Kidney (tissue), 22 donors: ENCODE measurements at places on chromosomes 5 and 9. TPM values are rescaled to one million over a fixed set of nuclear protein-coding genes. Genes with fewer than 3 reads are reported as not detected.
A peak's percentile ranks its signal among the peaks of the same experiment; 100 is the strongest.

GRCh38 chr5:170523142-170523551, 19.3 kb downstream of the KCNIP1 start:
- no peaks in the 10 kb centered on the region for H3K4me1 ChIP-seq
- no peak for DNase-seq
- H3K4me3 ChIP-seq: no peak overlapping the region
- no peak overlapping the region for H3K27ac ChIP-seq
- H3K36me3 ChIP-seq: no peaks in the 10 kb centered on the region

- no peaks in the 10 kb centered on the region for H3K4me1 ChIP-seq
- no peak overlapping the region for H3K27ac ChIP-seq
- no peak overlapping the region for H3K4me3 ChIP-seq
- H3K27me3 ChIP-seq: no peaks in the 10 kb centered on the region
- no peaks in the 10 kb centered on the region for H3K36me3 ChIP-seq
Observed at GRCh38 chr9:73437758-73438157, 286.1 kb downstream of the ANXA1 start.

- H3K27ac ChIP-seq: no peak overlapping the region
- H3K36me3 ChIP-seq: no peaks in the 10 kb centered on the region
- no peak for DNase-seq
- no peak overlapping the region for H3K4me3 ChIP-seq
Observed at GRCh38 chr5:123651234-123651633, 139.3 kb downstream of the CSNK1G3 start.

DNA sequence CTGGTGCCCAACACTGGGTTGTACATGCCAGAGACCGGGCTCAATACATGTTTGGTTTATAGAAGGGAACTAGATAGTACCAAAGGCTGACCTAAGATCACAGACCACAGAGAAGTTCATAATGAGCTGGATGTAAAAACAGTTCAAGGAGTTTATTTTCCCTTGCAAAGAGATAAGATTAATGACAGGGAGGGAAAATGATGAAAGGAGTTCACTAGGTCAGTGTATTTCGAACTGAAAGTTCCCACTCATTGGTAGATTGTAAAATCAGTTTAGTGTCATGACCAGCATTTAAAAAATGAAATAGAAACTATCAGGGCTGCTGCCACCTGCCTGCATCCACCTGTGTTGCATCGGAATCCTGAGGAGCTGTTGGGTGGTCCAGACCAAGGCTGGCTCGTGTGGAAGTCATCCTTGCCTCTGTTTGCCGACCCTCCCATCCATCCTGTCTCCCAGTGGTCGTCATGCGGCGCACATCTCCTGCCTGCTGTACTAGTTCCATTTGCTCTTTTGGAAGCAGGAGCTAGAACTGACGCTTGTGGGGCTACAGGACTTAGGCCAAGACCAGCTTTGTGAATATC, 21.1 kb downstream of the TBC1D2 start:
- no peak for DNase-seq
- H3K27me3 ChIP-seq: no peaks in the 10 kb centered on the region
- no peak overlapping the region for H3K4me3 ChIP-seq
- H3K4me1 ChIP-seq: no peaks in the 10 kb centered on the region
- no peak overlapping the region for H3K27ac ChIP-seq

The FOXI1 gene
- total RNA-seq: 5.1 TPM

The LIX1 gene
- 33.4 TPM for total RNA-seq

DNA sequence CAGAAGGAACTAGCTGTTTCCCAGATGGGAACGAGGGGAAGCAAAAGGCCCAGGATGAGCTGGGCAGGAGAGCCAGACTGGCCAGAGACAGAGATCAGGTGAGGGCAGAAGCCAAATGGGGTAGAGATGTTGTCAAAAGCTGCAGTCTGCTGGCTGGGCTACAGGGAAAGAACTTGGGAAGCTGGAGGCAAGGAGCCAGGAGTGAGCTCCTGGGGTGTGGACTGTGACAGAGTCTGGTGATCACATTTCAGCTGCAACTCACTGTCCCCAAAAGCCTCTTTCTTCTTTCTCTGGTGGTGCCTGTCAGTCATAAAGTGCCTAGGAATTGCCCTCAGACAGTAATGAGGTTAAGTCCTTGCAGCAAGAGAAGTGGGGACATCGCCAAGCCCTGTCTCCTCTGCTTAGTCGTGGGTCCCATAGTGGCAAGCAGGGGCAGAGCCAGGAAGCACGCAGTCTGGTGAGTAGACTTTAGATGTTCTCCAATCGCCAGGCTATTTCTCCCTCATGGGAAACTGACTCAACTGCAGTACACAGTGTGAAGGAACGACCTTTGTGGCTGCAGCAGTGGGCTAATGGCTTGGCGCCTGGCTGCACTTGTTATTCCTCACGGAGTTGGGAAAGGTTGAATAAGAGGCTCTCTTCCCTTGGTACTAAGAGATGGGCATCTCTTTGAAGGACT, 2.5 kb upstream of the FSD1L start:
- no peaks in the 10 kb centered on the region for H3K27me3 ChIP-seq
- no peak overlapping the region for H3K4me3 ChIP-seq
- H3K36me3 ChIP-seq: no peaks in the 10 kb centered on the region
- H3K4me1 ChIP-seq: no peaks in the 10 kb centered on the region
- H3K27ac ChIP-seq: no peak overlapping the region

DNA sequence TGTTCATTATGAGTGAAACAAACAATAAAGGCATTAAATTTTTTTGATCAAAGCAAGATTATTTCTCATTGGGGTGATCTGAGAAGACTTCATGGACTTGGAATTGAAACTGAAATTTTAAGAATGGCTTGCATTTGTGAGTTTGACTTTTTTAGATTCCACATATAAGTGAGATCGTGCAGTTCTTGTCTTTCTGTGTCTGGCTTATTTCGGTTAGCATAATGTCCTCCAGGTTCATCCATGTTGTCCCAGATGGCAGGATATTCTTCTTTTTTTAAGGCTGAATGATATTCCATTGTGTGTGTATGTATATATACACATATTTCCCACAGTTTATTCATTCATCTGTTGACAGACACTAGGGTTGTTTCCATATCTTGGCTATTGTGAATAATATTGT, 716.5 kb downstream of the PRELID2 start:
- H3K27ac ChIP-seq: no peak overlapping the region
- H3K4me1 ChIP-seq: no peaks in the 10 kb centered on the region
- no peak overlapping the region for H3K4me3 ChIP-seq
- no peaks in the 10 kb centered on the region for H3K36me3 ChIP-seq
- H3K27me3 ChIP-seq: no peaks in the 10 kb centered on the region
- DNase-seq: no peak

The RNF224 gene
- 0.85 TPM for total RNA-seq

- H3K36me3 ChIP-seq: no peaks in the 10 kb centered on the region
- H3K4me1 ChIP-seq: no peaks in the 10 kb centered on the region
- no peaks in the 10 kb centered on the region for H3K27me3 ChIP-seq
- no peak overlapping the region for H3K27ac ChIP-seq
- no peak for DNase-seq
Observed at GRCh38 chr5:146667633-146668272, 151.8 kb upstream of the GPR151 start.

GRCh38 chr9:117535434-117535833, 120.6 kb upstream of the ASTN2 start:
- no peaks in the 10 kb centered on the region for H3K4me1 ChIP-seq
- H3K4me3 ChIP-seq: no peak overlapping the region
- no peaks in the 10 kb centered on the region for H3K36me3 ChIP-seq
- H3K27ac ChIP-seq: no peak overlapping the region

- peaks cover 6% of the 10 kb centered on the region for H3K36me3 ChIP-seq
- peak overlapping the region; percentile 28 for H3K4me3 ChIP-seq
- no peaks in the 10 kb centered on the region for H3K27me3 ChIP-seq
- peak; percentile 79 for DNase-seq
Observed at GRCh38 chr5:93593476-93594131, 10.6 kb downstream of the NR2F1 start.

The TAL2 gene
- 0.98 TPM for total RNA-seq

GRCh38 chr5:31936683-31937082, 237.4 kb downstream of the GOLPH3 start:
- H3K4me3 ChIP-seq: no peak overlapping the region
- no peaks in the 10 kb centered on the region for H3K4me1 ChIP-seq
- DNase-seq: no peak
- no peaks in the 10 kb centered on the region for H3K36me3 ChIP-seq

GRCh38 chr5:115098041-115098702, 71.5 kb downstream of the TRIM36 start:
- peak; percentile 58 for DNase-seq
- no peak overlapping the region for H3K4me3 ChIP-seq
- H3K36me3 ChIP-seq: no peaks in the 10 kb centered on the region
- no peaks in the 10 kb centered on the region for H3K4me1 ChIP-seq

- no peaks in the 10 kb centered on the region for H3K36me3 ChIP-seq
- DNase-seq: no peak
- no peaks in the 10 kb centered on the region for H3K4me1 ChIP-seq
- no peak overlapping the region for H3K4me3 ChIP-seq
Observed at GRCh38 chr9:75121914-75122558, 33.7 kb downstream of the OSTF1 start.

GRCh38 chr9:4167079-4167671, 132.7 kb downstream of the GLIS3 start:
- no peaks in the 10 kb centered on the region for H3K36me3 ChIP-seq
- H3K4me3 ChIP-seq: no peak overlapping the region
- no peak overlapping the region for H3K27ac ChIP-seq
- no peaks in the 10 kb centered on the region for H3K27me3 ChIP-seq

The CER1 gene
- total RNA-seq: not detected

DNA sequence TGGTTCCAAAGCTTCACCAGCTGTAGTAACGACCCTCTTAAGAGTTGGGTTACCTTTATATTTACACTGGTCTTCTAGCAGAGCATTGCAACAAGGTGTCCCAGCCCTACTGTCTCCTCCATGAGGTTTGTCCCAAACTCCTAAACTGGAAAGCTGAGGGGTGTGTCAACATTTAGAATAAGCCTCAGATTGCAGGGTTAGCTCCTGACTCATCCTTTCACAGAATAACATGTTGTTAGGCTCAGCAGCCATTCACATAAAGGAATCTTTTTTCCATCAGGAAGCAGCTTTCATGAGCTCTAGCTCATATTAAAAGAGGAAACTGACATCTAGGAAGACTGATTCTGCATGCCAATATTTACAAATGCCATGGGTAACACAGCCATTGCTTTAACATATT, 238.7 kb downstream of the EFNA5 start:
- H3K4me3 ChIP-seq: no peak overlapping the region
- no peak for DNase-seq
- H3K36me3 ChIP-seq: no peaks in the 10 kb centered on the region
- peaks cover 3% of the 10 kb centered on the region for H3K4me1 ChIP-seq

GRCh38 chr5:112614285-112614684, 123.4 kb upstream of the APC start:
- peaks cover 3% of the 10 kb centered on the region for H3K4me1 ChIP-seq
- H3K36me3 ChIP-seq: no peaks in the 10 kb centered on the region
- no peak overlapping the region for H3K4me3 ChIP-seq

GRCh38 chr9:69070201-69070600, 34.6 kb downstream of the FXN start:
- no peak overlapping the region for H3K4me3 ChIP-seq
- no peaks in the 10 kb centered on the region for H3K4me1 ChIP-seq
- no peak for DNase-seq
- H3K27ac ChIP-seq: no peak overlapping the region
- H3K36me3 ChIP-seq: peaks cover 15% of the 10 kb centered on the region

GRCh38 chr5:37740331-37741066, 99.3 kb downstream of the GDNF start:
- no peaks in the 10 kb centered on the region for H3K36me3 ChIP-seq
- peaks cover 9% of the 10 kb centered on the region for H3K4me1 ChIP-seq
- no peak overlapping the region for H3K4me3 ChIP-seq
- no peak overlapping the region for H3K27ac ChIP-seq
- H3K27me3 ChIP-seq: no peaks in the 10 kb centered on the region

GRCh38 chr5:117741655-117742206, 1167.1 kb upstream of the SEMA6A start:
- H3K36me3 ChIP-seq: no peaks in the 10 kb centered on the region
- no peaks in the 10 kb centered on the region for H3K4me1 ChIP-seq
- DNase-seq: no peak
- H3K4me3 ChIP-seq: no peak overlapping the region
- H3K27me3 ChIP-seq: no peaks in the 10 kb centered on the region
- H3K27ac ChIP-seq: no peak overlapping the region

- H3K36me3 ChIP-seq: no peaks in the 10 kb centered on the region
- H3K4me3 ChIP-seq: no peak overlapping the region
- H3K4me1 ChIP-seq: no peaks in the 10 kb centered on the region
- H3K27ac ChIP-seq: no peak overlapping the region
Observed at GRCh38 chr5:24633715-24634325, 11.0 kb downstream of the CDH10 start.

- no peaks in the 10 kb centered on the region for H3K36me3 ChIP-seq
- H3K4me3 ChIP-seq: no peak overlapping the region
- no peak for DNase-seq
- H3K27ac ChIP-seq: no peak overlapping the region
Observed at GRCh38 chr5:139745132-139745799, 50.3 kb upstream of the PSD2 start.

The ESM1 gene
- total RNA-seq: 0.38 TPM

The CNTNAP3B gene
- 26.3 TPM for total RNA-seq

DNA sequence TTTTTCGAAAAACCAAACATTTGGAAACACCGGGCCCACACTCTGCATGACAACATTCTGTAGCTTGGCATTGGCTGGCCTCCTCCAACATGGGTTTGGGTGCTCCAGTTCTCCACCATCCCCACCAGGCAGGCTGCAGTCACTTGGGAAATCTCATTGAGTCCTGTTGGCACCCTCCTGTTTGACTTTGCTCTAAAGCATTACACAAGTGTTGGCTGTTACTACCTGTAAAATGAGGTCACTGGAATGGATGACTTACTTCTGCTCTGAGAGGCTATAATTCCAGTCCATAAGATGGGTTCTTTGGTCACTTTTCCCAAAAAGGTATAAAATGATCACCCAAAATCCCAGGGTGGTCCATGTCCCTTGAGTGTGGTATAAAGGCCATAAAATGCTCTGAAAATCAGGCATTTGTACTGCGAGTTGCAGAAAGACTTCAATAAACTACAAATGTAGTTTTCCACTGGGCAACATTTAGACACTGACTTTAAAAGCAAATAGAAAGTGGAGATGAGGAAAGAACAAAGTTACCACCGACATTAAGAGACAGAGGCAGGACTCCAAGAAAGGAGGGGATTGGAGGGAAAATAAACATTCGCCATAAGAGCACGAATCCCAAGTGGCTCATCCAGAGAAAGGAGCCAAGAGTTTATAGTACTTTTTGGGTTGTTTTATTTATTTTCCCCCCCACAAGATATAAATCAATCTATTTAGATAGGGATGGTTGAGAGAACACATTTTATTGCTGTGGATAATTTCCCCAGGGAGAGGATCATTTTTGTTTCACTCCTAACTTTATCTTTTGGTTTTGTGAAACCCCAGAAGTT, 295.1 kb downstream of the TLE1 start:
- H3K36me3 ChIP-seq: no peaks in the 10 kb centered on the region
- H3K27me3 ChIP-seq: no peaks in the 10 kb centered on the region
- H3K4me1 ChIP-seq: peaks cover 5% of the 10 kb centered on the region
- no peak for DNase-seq
- H3K27ac ChIP-seq: no peak overlapping the region
- H3K4me3 ChIP-seq: no peak overlapping the region
